ENCODE measurements at places on chromosomes 1 and 21.
A peak's percentile ranks its signal among the peaks of the same experiment; 100 is the strongest.

DNA sequence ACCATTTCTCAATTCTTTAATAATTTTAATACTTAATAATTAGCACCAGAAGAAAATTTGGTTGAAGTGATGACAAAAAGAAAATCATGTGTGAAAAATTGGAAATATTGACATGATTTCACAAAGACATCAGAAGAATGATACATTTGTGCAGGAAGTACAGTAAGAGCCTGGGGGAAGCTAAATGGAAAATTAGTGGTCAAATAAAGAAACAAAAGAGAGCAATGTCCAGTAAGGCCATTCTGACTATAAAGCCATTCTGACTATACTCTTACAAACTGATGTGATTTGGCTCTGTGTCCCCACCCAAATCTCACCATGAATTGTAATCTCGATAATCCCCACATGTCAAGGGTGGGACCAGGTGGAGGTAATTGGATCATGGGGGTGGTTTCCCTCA is 48.6 kb upstream of the KCNE1 start:
- DNase-seq, result no peak

GRCh38 chr1:230122366-230123279 is 55.6 kb downstream of the GALNT2 start:
- peak; percentile 73 for DNase-seq

DNA sequence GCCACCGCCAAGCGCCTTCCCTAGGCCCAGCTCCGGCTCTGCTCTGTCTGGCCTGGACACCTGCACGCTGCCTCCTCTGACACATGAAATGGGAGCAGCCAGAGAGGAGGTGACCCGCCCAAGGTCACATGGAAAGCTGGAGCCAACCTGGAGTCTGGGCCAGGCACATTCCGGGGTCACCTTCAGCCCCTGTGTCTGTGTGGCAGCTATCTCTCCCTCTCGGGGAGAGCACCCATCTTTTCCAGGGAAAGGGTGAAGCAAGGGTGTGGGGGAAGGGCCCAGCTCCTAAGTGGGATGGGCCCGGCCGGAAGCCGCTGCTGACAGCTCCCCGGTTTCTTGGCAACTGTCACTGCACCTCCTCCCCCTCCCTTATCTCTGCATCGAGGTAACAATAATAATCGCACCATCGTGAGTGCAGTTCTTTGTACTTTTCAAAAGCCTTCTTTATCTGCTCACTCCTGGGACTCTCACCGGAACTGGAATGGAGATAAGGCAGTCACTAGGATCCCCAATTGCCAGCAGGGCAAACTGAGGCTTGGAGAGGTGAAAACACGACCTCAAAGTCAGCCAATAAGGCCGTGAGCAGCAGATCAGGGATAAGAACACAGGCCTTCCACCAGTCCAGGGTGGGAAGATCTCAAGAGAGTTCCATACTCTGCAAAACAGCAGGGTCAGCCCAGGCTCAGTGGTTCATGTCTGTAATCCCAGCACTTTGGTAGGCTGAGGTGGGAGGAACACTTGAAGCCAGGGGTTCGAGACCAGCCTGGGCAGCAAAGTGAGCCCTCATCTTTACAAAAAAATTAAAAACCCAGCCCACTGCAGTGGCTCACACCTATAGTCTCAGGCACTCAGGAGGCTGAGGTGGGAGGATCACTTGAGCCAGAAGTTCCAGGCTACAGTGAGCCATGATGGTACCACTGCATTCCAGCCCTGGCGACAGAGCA is 36.9 kb downstream of the RAP1GAP start:
- no peak for DNase-seq

- no peak for DNase-seq
Observed at GRCh38 chr1:62438163-62438562, 1.3 kb downstream of the USP1 start.

- DNase-seq, result no peak
Observed at GRCh38 chr1:88560621-88561020, 123.5 kb upstream of the PKN2 start.

GRCh38 chr1:19648689-19649088 is 4.6 kb downstream of the NBL1 start:
- no peak for DNase-seq

GRCh38 chr1:177252877-177253276 is 82.1 kb downstream of the BRINP2 start:
- DNase-seq, result no peak

DNA sequence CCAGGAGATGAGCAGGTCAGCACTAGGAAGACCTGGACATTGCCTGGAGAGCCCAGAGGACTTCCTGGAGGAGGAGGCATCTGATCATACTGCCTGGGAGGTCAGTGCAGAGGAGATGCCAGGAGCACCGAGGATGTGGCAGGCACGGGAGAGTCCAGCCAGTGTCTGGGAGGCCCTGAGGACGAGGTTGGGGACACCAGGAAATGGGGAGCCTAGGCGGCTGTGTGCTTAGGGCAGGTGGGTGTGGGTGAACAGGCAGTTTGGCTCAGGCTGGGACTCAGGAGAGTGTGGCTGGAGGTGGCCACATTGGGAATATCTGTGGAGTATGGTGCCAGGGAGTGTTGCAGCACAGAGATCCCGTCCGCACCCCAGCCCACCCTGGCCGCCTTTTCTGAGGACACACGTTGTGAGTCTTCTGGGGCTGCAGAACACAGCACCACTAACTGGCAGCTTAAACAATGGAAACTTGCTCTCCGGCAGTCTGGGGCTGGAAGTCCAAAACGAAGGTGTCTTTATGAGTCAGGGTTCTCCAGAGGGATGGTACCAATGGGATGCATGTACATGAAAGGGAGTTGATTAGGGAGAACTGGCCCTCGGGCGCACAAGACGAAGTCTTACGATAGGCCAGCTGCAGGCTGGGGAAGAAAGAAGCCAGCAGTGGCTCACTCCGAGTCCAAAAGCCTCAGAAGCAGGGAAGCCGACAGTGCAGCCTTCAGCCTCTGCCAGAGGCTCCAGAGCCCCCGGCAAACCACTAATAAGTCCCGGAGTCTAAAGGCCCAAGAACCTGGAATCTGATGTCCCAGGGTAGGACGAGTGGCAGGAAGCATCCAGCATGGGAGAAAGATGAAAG is 58.0 kb downstream of the FAAP20 start:
- DNase-seq, result no peak

- DNase-seq, result no peak
Observed at GRCh38 chr1:153799566-153800465, 24.6 kb downstream of the SLC27A3 start.

DNA sequence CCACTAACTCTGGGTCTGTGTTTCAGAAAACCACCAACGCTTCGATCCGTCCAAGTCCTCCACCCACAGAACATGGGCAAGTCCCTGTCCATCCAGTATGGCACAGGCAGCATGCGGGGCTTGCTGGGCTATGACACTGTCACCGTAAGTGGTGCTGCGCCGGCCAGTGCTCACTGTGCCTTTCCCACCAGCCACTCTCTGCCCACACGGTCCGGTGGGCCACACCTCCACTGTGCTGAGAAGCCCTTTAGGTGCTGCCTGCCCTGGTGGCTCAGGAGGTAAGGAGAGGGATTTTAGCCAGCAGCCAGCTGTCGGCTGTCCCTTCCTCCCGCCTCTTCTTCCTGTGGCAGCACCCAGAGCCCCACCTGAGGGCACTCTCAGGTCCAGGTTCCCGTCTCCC is 33.9 kb downstream of the PROK1 start:
- no peak for DNase-seq
